ENCODE measurements at places on chromosomes 2 and 18.

- DNase-seq, result no peak
Measured at GRCh38 chr2:35501076-35501475, 854.5 kb upstream of the CRIM1 start.

- DNase-seq, result no peak
Measured at GRCh38 chr2:205858275-205858674, 176.0 kb downstream of the NRP2 start.

GRCh38 chr2:153509133-153509532 is 30.6 kb upstream of the RPRM start:
- no peak for DNase-seq

DNA sequence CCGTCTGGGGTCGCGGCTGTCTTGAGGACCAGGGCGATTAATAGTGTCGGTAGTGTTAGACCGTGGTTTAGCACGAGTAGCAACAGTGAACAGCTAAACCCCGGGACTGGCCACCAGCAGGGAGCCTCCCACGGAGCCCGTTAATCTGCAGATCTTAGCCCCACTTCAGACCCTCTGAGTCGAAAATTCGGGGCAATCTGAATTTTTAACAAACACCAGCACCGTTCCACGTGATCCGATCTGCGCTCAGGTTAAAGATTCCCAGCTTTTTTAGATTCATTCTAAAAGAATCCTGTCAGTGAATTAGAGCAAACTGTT is 479 bp upstream of the ATP5F1A start:
- DNase-seq, result no peak

DNA sequence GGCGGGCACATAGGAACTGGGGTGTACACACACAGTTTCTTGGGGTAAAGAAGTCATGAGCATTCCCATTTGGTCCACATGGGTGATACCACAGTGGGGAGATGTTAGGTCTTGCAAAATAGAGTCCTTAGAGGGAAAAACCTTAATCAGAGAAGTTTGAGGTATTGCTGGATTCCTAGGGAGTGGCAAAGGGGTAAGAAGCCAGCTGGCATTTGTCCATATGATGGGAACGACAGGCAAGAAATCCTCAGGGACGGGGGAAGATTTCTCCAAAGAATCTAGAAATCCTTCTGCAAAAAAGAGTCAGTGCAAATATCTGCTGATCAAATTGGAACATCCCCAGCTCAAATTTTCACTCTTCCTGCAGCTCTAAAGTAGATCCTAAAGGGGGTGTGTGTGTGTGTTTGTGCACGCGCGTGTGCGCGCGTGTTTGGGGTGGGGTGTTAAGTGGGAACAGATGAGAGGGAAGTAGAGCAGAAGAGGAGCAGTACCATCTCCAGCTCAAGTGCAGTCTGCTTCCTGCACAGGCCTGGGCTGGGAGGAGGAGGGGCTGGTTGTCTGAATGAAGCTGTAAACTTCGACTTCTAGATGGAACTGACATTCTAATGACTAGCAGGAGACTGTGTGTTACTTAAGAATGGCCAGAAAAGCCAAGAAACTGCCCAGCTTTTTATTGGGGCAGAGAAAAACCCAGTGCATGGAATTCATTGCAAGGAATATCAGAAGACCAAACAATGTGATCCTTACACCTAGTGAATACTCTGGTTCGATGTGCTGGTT is 168.0 kb downstream of the SPP2 start:
- DNase-seq, result no peak

- DNase-seq, result no peak
Measured at GRCh38 chr2:3626118-3626811, 31.4 kb downstream of the COLEC11 start.
